ENCODE measurements at places on chromosomes 12 and 14.
A peak's percentile ranks its signal among the peaks of the same experiment; 100 is the strongest.

DNA sequence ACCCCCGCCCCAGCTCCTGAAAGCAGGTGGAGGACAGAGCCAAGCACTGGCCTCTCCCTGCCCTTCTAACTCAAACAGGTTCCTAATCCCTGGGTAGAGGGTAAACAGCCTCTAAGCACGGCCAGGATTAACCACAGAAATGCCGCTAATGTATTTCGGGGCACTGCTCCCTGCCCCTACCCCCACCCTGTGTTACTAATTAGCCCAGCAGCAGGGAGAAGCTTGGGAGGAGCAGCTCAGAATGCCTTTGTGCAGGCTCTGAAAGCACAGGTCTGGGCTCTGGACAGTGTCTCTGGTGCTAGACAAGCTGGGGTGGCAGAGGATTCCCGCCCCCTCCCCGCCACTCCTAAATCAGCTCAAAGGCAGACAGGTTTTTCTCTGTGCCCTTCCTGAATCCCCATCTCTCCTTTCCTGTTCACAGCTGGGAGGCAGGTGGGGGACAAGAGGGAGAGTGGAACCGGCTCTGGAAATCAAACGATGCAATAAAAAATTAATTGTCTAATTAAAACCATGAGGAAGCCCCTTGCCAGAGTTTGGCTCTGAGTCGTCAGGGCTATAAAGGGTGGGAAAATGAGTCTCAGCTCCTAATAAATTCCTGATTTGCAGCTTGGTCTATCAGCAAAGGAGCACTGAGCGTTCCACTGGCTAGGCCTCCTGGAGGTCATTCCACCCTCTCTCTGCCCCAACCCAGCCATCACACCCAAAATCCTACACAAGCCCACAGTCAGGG, 53.0 kb downstream of the SMUG1 start:
- DNase-seq = no peak

- DNase-seq = peak; percentile 98
Observed at GRCh38 chr12:55966408-55967281, at the start of gene CDK2. Gene CDK2 (plus strand): TSS chr12:55966830. CDS start chr12:55967009, 179 bp downstream.

- DNase-seq = no peak
Observed at GRCh38 chr12:91680864-91681263, 464.8 kb downstream of the BTG1 start.

DNA sequence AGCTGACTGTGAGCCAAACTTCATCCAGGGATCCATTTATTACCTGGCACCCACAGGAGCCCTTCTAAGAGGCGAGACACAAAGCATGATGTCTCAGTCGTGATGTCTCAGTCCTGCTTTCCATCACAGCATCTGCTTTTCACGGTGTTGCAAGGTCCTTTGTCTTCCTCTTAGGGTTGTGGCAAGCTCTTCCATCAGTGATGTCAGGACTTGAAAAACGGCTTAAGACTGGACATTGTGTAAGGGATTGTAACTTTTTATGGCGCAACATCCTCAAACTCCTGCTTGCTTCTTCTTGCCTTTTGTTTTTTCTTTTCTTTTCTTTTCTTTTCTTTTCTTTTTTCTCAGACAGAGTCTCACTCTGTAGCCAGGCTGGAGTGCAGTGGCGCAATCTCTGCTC, 586.5 kb upstream of the TMEM132C start:
- no peak for DNase-seq

- DNase-seq = peak; percentile 61
Observed at GRCh38 chr14:22837114-22837749, 847 bp downstream of the MMP14 start.

DNA sequence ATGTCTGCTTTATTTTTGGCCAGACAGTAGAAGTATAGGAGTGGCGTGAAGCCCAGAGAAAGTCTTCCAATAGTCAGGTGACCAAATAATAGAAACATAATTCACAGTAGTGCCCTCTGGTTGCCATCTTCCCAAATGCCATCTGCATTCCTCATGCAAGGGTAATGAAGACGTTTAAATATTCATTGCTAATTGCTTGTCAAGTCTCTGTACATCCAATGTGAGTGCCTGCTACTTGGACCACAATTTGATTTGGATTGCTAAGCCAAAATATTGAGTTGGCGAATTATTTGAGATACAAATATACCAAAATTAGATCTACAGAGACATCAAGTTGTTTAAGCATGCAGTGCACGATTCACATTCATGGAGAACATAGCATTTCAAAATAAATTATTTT, 402.7 kb downstream of the SOX5 start:
- DNase-seq = no peak

All from nephron progenitor cell (in vitro differentiated cells).